ENCODE measurements at places on chromosomes 5 and 9.
A peak's percentile ranks its signal among the peaks of the same experiment; 100 is the strongest.

GRCh38 chr9:77892171-77892570 lies 139.4 kb downstream of the GNAQ start:
- no peak for DNase-seq

GRCh38 chr5:59660737-59661136 lies 232.8 kb downstream of the PDE4D start:
- no peak for DNase-seq

GRCh38 chr9:70010015-70010414 lies 33.6 kb upstream of the MAMDC2 start:
- no peak for DNase-seq

GRCh38 chr9:136191099-136191959 lies 13.6 kb downstream of the LHX3 start:
- no peak for DNase-seq

GRCh38 chr9:70747261-70747718 lies 332.8 kb upstream of the KLF9 start:
- DNase-seq = no peak

- DNase-seq = no peak
Measured at GRCh38 chr5:9283021-9283420, 262.9 kb downstream of the SEMA5A start.

DNA sequence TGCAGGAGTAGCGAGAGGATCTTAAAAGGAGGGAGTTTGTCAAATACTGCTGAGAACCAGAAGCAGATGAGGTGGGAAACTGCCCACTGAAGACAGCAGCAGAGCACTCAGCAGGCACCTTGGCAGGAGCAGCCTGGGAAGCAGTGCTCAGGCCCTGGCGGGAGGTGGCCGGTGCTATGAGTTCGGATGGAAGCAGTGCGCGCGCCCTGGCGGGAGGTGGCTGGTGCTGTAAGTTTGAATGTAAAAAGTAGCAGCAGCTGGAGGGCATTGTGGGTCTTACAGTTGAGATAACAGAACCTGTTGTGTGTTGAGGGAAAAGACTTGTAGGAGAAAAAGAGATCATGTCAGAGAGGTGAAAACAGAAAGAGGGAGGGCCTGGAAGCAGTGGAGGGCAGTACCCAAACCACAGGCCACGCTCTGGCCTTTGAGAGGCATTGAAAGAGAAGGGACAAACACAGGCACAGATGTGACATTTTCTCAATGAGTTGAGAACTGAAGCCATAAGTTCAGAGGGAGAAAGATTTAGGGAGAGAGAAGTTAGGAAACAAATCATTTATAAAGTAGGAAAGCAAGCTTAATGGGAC lies 130.9 kb downstream of the ERCC6L2 start:
- DNase-seq = no peak

- no peak for DNase-seq
Measured at GRCh38 chr5:135842737-135843136, 8.3 kb downstream of the SLC25A48 start.

GRCh38 chr5:147921136-147921535 lies 14.8 kb upstream of the C5orf46 start:
- DNase-seq = no peak

DNA sequence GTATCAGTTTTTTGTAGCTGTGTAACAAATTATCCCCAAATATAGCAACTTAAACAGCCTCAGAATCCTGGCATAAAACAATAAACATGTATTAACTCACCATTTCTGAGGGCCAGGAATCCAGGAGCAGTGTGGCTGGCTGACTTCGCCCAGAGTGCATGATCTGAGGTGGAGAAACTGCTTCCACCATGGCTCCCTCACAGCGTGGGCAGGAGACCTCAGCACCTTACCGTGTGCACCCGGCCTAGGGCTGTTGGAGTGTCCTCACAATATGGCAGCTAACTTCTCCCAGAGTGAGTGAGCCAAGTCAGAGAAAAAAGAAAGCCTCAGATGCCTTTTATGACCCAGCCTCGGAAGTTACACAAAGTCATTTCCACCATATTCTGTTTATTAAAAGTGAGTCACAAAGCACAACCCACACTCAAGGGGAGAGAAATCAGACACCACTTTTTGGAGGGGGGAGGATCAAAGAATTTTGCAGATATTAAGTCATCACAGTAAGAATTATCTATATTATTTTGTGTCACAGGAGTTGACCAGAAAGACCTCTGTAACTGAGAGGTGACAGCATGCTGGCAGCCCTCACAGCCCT lies 59.6 kb downstream of the TSTD2 start:
- DNase-seq = no peak

GRCh38 chr9:134690946-134691694 lies 49.5 kb downstream of the COL5A1 start:
- no peak for DNase-seq

DNA sequence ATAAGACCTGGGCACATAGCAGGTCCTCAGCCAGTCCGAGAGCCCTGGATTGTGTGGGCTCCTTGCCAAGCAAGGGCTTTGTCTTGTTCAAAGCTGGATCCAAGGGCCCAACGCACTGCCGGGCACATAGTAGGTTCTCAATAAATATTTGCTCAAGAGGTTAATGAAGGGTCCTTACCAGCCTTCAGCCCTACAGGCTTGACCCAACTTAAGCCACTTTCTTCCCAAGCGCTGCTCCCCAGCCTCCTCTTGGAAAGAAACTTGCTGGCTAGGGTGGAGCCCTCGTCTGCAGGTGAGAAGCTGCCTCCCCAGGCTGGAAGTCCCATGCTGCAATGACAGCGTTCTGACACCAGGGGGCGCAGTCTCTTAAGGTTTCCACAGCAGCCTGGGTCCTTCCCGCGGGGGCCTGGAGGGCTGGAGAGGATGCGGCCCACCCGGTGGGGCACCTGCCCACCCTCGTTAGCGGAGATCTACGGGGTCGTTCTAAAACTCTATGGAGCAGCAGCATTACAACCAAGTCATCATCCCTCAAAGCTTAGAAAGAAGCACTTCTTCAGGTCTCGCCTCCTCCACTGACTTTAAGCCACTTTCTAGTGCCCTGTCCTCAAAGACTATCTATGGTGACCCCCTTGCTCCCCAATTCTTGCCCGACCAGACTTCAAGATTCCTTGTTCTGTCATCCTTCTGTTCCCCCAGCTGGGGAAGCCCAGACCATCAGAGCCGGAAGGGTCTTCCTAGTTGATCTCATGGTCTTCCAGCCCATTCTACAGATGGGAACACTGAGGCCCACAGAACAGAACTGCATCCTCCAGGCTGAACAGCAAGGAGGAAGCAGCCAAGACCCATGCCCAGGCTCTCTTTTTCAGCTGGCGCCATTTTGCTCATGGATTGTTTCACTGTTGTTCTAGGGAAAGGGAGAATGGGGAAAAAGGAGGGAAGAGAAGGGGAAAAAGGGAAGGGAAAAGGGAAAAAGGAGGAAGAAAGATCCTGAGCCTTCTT lies 115.4 kb downstream of the LHX2 start:
- DNase-seq = peak; percentile 77

DNA sequence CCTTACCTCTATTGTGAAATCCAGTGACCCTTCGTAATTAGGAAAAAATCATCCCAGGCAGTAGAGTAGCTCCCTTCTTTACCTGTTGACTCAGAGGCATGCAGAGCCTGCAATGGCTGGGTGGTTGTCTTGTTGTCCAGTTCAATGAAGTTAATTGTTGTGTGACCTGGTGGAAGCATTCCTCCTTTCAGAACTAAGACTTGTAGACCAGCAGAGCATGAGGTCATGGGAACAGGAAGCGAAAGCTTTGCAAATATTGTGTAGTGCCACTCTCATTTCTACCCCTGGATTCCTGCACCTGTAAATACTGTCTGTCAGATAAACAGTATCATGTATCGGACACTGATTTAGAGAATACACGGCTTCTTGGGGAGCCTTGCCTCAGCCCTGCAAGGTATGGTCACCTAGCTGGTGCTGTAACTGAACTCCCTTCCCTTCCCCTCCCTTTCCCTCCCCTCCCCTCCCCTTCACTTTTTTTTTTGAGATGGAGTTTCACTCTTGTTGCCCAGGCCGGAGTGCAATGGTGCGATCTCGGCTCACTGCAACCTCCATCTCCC lies 5.7 kb upstream of the PRXL2C start:
- DNase-seq = no peak

DNA sequence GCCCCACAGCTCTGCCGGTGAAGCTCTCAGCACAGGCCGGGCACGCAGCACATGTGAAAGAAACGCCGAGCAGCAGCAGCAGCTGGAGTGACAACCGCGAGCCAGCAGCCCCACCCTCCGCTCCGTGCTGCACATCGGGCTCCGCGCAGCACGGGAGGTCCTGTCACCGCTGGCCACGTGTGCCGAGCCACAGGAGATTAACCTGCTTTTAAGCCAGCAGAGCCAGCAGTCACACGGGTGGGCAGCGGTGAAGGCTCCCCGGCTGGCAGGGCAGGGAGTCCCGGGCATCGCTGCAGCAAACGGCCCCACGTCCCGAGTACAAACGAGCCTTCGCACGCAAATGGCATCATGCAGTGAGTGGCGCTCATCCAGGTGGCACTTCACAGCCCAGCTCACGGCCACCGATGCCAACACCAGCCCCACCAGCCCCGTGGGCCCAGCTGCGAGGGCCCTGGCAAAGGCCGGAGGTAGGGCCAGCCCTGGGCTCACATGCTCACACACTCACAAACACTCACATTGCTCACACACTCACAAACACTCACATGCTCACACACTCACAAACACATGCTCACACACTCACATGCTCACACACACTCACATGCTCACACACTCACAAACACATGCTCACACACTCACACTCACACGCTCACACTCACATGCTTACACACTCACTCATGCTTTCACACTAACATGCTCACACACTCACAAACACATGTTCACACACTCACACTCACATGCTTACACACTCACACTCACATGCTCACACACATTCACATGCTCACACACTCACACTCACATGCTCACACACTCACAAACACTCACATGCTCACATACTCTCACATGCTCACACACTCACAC lies 11.1 kb downstream of the CCDC187 start:
- DNase-seq = no peak

GRCh38 chr5:92637247-92637646 lies 943.8 kb downstream of the NR2F1-AS1 start:
- no peak for DNase-seq

- DNase-seq = no peak
Measured at GRCh38 chr5:170740551-170741205, 42.8 kb upstream of the GABRP start.

DNA sequence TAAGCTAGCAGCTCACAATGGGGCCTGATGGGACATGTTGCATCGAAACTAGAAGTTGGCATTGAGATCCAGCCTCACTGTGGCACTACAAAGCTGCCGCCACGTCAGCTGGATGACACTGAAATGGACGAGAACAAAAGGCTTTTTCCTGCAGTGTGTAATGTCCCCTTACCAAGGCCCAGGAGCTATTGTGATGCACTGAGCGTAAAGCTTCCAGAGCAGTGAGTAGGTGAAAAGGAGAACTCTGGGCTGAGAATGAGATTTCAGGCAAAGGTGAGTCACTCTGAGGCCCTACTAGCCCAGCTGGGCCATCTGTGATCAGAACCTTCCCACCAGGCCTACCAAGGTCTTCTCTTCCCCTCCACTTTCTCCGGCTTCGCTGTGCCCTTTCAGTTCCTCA lies 528.1 kb upstream of the KLF4 start:
- DNase-seq = no peak

- no peak for DNase-seq
Measured at GRCh38 chr9:35526087-35526801, 36.3 kb downstream of the RUSC2 start.

- DNase-seq = no peak
Measured at GRCh38 chr5:136750224-136750862, 385.0 kb upstream of the TRPC7 start.

- no peak for DNase-seq
Measured at GRCh38 chr9:20518737-20519136, 103.6 kb downstream of the MLLT3 start.

DNA sequence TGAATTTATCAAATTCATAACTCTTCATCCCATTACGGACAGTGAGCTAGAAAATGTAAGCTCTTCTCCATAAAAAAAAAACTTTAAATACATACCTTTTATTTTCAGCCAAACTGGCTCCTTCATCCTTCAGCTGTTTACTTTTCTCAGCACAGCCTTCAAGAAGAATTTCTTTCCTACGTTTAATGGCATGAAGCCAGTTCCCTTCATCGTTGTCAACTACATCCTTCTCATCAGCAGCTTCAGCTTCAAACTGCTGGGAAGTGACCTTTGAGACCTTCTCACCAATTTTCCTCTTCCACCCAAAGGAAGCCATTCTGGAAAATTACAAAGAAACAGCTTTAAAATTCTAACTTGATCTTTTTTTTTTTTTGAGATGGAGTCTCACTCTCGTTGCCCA lies 9.1 kb downstream of the TTC33 start:
- no peak for DNase-seq

GRCh38 chr5:68229416-68229815 lies 13.9 kb downstream of the PIK3R1 start:
- no peak for DNase-seq

DNA sequence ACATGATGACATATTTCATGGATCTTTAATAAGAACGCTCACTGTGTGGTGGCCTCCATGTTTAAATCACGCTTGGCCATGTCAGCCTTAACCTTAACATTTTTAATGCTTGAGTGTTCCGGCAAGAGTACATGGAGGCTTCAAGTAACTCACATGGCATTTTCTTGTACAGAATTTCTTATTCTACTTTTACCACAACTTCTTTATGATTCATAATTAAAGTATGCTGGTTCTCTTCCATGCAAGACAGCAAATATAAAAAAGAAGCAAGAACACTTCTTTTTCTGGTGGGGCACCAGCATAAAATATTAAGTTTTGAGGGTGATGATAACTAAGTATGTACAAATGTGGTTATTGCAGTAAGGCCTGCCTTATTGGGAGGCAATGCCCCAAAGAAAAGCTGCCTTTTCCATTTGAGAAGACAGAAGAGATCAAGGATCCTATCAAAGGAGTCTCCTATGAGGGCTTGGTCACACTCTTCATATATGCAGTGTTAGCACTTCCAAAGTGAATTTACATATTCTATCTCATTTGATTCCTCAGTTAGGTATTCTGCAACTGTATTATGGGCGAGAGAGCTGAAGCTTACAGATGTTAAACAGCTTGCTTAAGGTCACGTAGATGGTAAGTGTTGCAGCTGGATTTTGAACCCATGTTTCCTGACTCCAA lies 382.7 kb upstream of the MEF2C start:
- no peak for DNase-seq

- DNase-seq = no peak
Measured at GRCh38 chr5:85030316-85031084, 645.8 kb upstream of the EDIL3 start.

- no peak for DNase-seq
Measured at GRCh38 chr9:75718677-75719076, 171.8 kb upstream of the PCSK5 start.

DNA sequence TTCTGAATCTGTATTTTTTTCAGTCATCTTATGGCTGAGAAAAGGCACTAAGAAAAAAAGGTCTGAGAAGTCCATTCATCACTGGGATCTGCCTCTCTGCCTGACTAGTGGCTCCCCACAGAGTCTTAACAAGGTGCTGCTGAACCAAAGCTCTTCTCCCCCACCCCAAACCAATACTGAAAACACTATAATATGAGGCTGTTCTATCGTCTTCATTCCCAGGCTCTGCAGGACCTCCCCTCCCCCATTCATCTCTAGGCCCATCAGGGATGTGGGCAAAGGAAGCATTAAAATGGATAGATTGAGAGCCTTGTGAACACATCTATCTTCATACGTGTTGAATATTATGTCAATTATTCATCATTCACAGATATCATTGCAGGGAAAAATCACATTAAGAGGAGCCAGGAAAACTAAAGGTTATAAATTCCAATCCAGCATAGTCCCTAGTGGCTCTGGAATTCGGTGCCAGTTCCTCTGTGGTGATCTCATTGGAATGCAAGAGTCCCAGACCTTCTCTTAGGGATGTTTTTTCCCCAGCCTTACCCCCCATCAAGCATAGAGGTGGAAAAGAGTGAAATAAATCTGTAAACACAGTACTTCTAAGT lies 44.3 kb upstream of the GPR151 start:
- no peak for DNase-seq
